NCI-H1417 treated with DMSO at 0.1 percent for 48 hours (cell line): ENCODE measurements at places on chromosomes 5 and 9.

DNA sequence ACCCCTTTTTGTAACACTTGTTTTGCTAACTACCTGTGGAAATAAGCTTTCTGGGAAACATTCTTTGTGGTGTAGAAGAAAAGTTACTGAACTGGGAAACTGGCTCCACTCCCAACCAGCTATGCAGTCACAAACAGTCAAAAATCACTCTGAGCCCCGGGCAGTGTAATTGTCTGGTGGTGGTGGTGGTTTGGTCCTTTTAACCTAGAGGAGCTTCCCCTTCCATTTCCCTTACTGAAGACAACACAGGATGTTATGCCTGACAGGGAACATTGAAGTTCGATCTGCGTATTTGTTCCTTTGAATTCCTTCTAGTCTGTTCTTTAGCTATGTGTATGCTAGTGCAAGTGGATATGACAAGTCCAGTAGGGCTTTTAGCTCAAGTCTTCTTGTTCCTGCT is 56.8 kb upstream of the TBCA start:
- no peak for DNase-seq

DNA sequence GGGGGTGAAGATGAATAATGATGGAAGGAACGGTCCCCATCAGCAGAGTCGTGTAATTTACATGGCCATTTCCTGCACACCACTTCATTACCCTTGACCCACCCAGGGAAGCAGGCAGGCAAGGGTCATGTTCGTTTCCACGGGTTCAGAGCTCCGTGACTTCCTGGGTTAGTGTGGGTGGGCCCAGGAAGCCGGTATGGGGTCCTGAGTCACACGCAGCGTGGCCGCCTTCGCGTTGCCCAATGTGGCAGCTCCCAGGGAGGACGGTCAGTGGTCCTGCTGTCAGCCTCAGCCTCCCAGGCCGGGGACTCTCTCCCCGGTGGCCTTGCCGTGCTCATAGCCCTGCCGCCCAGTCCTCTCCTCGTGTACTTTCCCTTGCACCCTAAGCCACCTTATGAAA is 5.1 kb upstream of the TERT start:
- no peak for DNase-seq

- DNase-seq = no peak
These were observed 16.9 kb downstream of the STK10 start for GRCh38 chr5:172171118-172171517.

DNA sequence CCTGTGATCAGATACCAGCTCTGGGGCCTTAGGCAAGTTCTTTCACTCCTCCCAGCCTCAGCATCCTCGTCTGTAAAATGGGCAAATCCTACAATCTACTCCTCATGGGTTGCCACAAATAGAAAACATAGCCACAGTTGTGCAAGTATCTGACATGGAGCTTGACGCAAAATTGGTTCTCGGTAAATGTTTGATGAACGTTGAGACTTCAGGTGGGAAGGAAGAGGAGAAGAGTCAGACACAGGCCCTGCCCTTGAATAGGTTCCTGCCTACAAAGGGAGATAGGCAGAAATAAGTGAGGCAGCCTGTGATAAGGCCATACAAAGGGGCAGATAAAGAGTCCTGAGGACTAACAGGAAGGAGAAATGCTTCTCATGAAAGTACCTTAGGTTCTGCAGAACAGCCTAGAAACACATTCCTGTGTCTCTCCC is 26.1 kb upstream of the CPEB4 start:
- no peak for DNase-seq

DNA sequence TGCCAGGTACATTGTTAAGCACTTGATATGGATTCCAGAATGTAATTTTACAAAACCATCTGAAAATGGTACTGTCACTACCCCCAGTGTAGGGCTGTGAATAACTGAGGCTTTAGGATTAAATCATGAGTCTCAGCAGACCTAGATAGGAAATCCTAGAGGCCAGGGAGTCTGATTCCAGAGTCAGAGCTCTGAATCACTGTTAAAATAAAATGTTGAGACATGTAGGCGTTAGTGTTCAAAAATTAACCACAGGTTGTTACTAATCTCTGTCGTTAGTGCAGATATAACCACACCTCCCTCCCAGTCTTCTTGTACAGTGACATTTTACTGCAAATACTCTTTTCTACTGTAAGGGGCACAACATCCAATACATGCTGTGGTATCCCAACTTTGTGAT is 1828.8 kb downstream of the MAT2B start:
- DNase-seq = no peak

- DNase-seq = no peak
These were observed 75.6 kb upstream of the ZSWIM6 start for GRCh38 chr5:61256474-61256873.

GRCh38 chr9:99867968-99868367 is 38.5 kb upstream of the STX17 start:
- DNase-seq = no peak

GRCh38 chr9:136838314-136839228 is 3.7 kb upstream of the AJM1 start:
- no peak for DNase-seq

GRCh38 chr5:58891086-58891970 is 308.5 kb downstream of the RAB3C start:
- DNase-seq = no peak

- DNase-seq = no peak
These were observed 60.3 kb downstream of the DAPK1 start for GRCh38 chr9:87557996-87558395.

- no peak for DNase-seq
These were observed 14.2 kb downstream of the CCDC180 start for GRCh38 chr9:97321691-97322090.

DNA sequence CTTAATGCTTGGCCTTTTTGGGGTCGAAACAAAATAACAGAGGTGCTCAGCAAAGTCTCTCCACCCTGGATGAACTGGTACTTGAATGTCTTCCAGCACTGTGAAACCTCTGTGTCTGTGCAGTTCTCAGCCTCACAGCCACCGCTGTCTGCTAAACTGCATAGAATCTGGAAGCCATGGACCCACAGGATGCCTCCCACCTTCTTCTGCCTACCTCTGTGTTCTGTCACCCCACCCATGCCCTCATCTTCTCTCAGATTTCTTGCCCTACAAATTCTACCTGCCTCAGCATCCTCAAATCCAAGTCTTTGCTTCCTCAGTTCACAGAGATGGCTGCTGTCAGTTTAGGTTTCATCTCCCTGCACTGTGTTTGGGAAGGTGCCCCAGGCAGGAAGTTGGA is 35.6 kb downstream of the EXOSC2 start:
- DNase-seq = no peak

DNA sequence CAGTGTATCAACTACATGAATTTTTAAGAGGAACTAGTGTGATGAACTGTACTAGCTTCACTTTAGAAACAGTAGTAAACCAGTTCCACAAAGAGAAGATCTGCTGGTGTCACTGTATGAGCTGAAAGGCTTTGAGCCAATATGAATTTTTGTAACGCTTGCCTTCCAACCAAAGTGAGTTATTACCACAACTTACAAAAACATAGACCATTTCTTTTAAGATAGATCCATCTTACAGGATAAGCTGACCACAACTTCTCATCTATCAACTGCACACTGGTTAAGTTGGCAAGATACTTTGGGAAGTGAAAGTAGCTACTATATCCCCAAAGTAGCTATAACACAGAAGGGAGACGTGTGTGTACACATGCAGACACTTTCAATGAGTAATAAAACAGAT is 849.6 kb upstream of the DMAC1 start:
- no peak for DNase-seq

- DNase-seq = no peak
These were observed 186.7 kb upstream of the DAPK1 start for GRCh38 chr9:87310827-87311523.

- no peak for DNase-seq
These were observed 49.2 kb downstream of the EBF1 start for GRCh38 chr5:159050316-159051143.

DNA sequence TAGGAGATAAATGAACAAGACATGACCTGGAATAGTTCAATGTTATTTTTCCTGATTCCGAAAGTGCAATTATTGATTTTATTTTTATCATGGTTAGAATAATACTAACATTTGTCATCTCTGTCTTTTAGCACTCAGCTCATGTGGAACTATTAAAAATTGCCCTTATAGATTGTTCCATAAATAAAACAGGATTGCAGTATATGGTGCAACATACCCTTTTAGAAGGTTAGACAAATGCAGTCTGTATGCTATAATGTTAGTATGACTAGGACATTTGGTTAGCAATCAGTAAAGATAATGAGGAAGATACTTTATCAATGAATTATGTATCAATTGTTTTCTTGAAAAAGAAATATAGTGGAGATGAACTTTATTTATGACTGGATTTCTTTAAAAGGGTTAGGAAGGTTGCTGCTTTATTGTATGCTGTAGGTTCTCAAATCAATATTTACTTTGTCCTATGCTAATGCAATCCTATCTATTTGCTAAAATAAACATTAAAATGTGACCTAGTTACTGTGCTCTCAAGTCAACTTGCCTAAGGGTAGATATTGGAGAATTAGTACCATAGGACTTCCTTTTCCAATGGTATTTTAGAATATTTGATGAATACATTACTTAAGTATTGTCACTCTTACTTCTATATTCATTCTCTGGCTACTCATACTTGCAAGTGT is 348.9 kb upstream of the ISL1 start:
- no peak for DNase-seq

DNA sequence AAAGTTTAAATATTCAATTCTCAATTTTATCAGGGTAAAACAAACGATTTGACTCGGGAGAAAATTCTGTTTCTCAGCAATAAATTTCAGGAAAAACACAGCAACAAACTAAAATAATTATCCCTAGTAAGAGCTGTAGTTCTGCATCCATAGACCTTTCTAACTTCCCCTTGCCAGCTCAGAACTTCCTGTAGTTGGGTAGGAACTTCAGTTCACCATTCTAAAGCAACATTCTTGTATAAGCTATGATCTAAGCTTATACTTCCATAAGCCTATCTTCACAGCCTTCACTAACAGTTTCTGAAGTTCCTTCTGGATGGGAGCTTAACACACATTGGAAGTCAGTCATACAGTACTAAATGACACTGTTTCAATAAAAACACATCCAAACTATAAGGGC is 96.6 kb downstream of the UBAP2 start:
- DNase-seq = no peak

- DNase-seq = no peak
These were observed 7.0 kb upstream of the IRF1 start for GRCh38 chr5:132497488-132497997.

GRCh38 chr9:2560180-2560579 is 61.4 kb upstream of the VLDLR start:
- DNase-seq = no peak

DNA sequence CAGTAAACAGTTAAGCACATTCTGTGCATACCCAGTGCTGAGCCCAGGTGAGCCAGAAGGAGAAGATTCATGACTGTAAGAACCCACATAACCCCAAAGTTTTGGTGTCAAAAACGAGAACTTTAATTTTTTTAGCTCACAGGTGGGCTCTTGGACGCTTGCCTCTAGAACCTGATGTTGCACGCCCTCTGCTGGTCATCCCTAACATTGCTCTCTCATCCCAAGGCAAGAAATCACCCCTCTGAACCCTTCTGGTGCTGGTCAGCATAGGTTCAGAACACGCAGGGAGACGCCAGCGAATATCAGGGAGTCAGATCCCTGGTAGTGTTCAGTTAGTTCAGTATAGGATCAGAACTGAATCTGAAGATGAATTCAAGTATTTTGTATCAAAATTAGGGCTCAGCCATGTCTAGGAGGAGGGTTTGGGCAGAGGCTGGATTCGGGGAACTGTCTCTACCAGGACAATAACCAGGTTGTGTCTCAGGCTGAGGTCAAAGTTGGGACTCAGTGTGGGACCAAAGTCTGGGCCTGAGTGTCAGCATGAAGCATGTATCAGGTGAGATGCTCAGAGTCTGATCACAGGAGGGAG is 4.1 kb upstream of the DNAJB5 start:
- DNase-seq = no peak

DNA sequence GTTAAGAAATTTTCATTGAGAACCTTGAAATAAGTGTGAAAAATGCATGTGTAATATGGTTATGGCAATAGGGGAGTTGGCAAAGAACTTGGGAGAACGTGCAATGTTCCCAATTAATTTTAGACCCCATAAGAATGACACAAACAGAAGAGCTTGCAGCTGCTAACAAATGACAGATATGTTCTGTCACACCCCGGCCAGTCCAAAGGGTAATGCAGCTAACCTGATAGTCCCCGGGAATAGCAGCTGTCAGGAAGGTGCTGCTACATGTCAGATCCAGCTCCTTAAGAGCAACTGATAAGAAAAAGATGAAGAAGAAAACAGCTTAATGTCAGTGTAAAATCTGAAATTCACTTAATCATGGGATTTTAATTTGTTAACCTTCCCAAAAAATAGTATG is 30.4 kb downstream of the SEMA5A start:
- DNase-seq = no peak

DNA sequence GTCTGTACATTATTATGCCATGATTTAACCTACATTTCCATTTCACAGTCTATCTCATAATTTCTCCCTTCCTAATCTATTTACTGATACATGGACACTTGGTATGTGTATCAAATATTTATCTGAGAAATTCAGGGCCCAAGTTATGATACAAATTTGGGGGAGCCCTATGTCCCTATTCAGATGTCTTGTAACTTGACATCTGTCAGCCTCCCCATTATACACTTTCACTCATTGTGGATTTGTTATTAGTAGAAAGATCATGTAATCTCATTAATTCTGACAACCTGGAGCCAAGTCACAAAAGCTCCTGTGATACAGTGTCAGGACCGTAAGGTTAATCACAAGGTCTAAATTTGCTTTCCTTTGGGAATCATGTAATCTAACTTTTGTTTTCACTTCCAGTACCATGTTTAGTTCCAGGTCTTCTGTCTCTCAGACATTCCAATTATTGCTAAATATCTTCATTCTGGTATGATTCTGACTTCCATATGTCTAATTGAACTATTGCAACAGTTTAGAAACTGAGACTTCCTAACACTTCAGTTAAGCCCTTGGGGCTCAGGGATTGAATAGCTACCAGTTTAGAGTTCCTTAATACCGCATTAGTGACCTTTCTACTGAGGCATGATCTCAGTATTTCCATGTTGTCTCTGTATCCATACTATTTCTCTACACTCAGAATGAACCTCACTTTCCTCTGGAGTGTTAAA is 182.9 kb upstream of the NUDT12 start:
- no peak for DNase-seq

GRCh38 chr9:136057236-136058081 is 37.6 kb downstream of the NACC2 start:
- no peak for DNase-seq

DNA sequence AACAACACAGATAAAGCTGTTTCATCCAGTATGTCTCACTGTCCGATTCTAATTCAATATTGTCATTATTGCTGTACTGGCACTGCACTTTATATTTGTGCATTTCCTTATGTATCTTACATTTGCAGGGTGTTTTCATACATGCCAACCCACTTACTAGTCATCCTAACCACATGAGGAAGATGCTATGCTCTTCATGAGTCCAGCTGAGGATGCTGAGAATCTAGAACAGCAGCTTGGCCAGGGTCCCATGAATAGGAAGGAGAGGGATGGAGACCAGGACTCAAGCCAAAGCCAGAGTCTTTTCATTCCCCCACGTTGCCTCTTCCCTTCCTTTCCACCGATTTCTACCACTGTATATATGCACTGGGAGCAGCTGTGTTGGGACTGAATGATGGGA is 292.8 kb upstream of the KLF4 start:
- no peak for DNase-seq
